Amygdala (tissue), 56 donors: ENCODE measurements at places on chromosomes 4 and X.

DNA sequence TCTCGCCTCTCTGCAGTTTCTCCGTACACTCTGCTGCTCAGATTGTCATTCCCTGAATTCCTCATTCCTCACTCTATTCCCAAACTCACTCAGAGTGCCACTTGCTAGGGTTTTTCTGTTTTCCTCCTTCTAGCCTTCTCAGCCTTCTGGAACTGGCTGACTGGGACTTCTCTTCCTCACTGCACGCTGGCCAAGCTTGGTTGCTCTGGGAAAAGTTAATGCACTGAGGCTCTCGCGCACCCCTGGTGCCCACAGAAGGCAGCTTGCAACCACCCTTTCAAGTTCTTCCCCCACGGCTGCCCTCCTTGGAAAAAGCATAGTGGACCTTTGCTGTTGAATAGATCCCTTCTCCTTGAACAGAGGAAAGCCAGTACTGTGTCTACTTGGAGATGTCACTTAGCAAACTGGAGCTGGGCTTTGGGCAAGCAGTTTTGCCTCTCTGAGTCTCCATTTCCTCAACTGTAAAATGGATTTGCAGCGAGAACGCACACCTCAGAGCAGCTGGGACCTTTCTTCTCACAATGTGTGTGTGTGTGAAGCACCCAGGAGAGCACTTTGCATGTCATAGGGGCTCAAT, 6.0 kb upstream of the CCKAR start:
- no peak for DNase-seq

DNA sequence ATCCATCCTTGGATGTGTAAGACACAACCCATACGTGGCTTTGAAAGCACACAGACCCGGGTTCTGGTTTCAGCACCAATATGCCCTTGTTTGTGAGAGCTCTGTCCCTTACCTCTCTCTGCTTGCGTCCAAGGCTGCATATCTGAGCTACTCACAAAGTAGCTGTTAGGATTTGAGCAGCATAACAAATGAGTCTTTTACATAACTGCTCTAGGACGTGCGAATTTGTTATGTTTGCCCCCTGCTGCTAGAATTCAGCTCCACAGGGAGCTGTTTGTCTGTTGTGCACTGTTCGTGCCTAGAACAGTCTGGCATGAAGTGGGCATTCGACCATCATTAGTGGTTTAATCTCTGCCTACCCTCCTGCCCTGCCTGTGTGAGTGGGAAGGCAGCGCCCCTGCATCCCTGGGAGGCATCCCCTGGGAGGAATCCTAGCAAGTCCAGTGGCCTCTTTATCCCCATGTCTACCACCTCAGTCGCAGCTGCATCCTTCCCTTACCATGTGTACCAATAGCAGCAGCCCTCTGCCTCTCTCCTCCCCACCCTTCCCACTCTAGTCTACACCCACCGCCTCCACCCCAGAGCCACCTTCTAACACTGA, 42.1 kb downstream of the SLC2A9 start:
- no peak for DNase-seq

DNA sequence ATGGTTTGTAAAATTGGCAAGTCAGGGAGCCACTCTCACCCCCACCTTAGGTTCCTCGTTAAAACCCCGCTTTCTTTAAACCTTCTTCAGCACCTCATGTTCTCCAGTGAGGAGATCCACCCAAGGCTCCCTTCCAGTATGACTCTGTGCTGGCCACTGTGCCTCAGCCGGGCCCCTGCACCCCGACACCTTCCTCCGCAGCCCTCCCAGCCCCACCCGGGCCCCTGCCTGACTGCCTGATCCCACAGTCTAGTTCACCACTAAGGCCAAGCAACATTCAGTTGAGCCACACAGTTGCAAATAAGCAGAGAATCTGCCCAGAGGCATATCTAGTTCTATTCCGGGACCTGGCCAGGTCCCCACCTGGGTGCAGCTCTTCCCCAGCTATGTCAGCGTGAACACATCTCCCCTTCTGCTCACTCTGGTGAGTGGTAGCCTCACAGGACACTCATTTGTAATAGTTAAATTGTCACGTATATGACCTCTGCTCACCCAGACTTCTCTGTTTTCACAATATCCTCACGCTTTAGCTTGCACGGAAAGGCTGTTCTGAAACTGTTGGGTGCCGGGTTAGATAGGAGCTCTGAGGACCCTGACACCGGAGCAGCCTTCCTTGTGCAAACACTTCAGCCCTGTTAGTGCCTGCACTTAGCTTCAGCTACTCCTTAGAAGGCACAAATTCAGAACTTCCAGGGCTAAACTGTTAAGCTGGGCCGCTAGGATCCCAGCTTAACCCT, 146.8 kb downstream of the DCTD start:
- DNase-seq: no peak

DNA sequence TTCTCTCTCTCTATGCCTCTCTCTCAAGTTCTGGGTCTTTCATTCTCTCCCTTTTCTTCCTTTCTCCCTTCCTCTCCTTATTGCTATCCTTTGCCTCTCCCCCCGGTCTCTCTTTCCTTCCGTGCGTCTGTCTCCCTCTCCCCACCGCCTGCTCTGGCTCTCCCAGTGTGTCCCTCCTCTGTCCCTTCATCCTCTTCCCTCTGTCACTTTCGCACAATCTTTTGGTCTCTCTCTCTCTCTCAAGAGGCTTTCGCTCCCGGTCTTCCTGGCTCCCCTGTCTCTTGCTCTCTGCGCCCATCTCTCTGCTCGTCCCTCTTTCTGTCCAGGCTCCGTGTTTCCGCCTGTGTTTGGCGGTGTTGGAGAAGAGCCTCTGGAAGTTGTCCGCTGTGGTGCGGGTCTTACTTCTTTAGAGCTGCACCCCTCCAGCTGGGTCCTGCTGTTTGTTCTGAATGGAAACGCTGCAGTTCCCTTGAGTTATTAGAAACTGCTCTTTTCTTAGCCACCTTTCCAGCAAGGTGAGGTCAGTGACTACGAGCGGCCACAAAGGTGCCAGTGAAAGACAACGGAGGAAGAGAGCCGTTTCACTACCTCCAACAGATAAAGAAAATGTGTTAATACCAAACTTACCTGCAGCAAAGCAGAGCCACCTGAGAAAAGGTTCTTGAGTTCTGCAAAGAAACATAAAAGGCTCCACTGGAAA, 1.1 kb downstream of the BMPR1B start:
- no peak for DNase-seq

- no peak for DNase-seq
Measured at GRCh38 chr4:106297245-106298035, 18.6 kb downstream of the TBCK start.

GRCh38 chrX:74408304-74408703, 13.0 kb upstream of the SLC16A2 start:
- no peak for DNase-seq

GRCh38 chrX:130851569-130851968, 51.4 kb downstream of the ENOX2 start:
- no peak for DNase-seq

GRCh38 chrX:20116087-20116576, 575 bp downstream of the MAP7D2 start:
- no peak for DNase-seq

DNA sequence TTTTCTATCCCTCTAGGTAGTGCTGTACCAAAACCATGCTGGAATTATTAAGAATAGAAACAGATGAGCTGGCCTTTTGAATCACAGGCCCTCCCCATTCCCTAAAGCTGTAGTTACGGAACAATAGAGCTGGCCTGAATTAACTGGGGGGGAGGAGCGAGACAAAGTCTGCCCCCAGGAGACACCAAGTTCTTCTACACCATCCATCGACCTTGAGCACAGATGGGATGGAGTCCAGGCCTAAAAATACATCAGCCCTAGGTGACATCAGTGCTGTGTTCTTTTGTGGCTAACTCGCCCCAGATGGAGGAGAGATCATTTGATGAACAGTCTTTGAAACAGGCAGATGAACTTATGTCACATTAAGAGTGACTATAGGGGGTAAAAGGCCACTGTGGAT, 49.6 kb downstream of the LHFPL1 start:
- DNase-seq: no peak

DNA sequence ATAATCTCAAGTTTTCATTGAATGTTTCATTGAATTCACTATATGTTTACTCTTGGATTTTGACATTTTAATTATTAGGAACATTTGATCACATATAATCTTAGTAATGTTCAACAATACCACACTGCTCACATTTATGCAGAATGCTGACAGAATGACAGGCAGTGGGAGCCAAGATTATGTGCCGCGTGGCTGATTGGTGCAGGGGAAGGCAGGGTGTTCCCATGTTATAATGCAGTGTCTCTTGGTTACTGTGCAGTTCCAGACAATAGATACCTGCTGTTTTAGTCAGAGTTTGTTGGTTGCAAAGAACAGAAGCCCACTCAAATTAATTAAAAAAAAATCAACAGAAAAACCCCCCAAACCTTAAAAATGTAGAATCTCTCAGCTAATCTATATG, 33.0 kb downstream of the FHIP1A start:
- no peak for DNase-seq

DNA sequence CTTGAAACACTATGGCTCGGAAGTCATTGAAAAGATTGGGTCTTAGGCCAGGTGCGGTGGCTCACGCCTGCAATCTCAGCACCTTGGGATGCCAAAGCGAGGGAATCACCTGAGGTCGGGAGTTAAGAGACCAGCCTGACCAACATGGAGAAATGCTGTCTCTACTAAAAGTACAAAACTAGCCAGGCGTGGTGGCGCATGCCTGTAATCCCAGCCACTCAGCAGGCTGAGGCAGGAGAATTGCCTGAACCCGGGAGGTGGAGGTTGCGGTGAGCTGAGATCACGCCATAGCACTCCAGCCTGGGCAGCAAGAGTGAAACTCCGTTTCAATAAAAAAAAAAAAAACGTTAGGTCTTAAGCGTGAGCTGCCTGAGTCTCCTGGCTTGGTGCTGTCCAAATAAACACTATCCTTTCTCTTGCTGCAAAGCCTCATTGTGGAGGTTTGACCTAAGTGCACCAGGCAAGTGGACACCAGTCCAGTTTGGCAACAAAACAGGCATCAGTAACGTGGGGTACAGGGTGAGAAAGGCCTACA, 185.9 kb downstream of the DHRSX start:
- DNase-seq: no peak

DNA sequence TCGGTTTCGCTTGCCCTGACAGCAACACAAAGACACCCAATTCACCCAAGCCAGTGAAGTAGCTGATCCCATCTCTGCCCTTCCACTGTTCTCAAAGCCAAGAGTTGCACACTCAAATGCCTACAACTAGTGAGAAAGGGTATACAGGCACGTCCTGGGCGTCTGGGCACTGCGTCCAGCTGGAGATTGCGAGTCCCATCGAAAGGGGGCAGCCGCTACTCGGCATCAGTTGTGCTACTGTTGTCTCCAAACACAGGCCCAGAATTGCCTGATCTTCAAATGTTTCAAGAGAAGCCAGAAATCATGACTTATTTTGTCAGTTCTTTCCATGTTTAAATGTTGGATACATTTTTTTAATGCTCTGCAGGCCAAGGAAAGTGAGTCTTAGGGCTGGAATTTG, 487.8 kb downstream of the BCOR start:
- DNase-seq: no peak

GRCh38 chr4:101229116-101229515, 118.2 kb downstream of the PPP3CA start:
- DNase-seq: no peak

- DNase-seq: no peak
Measured at GRCh38 chrX:110168585-110168984, 149.3 kb downstream of the AMMECR1 start.

- DNase-seq: no peak
Measured at GRCh38 chr4:6695660-6696610, 2.3 kb downstream of the S100P start.

- no peak for DNase-seq
Measured at GRCh38 chr4:78774417-78774816, 1.7 kb upstream of the BMP2K start.

DNA sequence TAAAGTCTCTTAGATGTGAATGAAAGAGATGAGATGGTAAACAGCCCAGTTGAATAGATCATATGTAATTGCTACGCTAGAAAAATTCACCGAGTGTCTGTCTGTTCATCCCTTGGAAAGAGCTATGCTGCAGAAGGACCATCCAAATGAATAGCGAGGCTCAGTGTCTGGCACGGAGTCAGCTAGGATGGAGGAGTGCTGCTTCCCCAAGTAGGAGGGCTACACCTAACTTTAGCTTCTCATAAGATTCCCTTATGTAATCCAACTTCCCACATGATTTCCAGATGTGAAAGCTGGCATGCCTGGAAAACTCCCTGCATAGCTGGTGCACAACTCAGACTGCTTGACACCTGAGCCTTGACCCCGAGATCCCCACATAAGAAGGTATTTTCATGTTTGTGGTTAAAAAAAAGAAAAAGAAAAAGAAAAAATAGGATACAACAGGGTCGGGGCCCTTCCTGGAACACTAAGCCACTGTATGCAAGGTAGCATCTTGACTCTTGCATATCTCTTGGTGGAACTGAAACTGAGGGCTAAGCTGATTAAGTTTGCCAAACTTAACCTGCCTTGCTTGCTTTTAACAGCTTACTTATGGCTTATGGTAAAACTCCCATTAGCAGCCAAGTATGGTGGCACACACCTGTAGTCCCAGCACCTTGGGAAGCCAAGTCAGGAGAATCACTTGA, 82.3 kb downstream of the FREM3 start:
- DNase-seq: no peak

GRCh38 chrX:113962343-113962742, 621.5 kb upstream of the HTR2C start:
- DNase-seq: no peak

GRCh38 chr4:81688085-81688484, 216.4 kb upstream of the RASGEF1B start:
- no peak for DNase-seq

GRCh38 chr4:85302193-85302736, 172.7 kb upstream of the ARHGAP24 start:
- no peak for DNase-seq

GRCh38 chr4:125389713-125390112, 75.0 kb downstream of the FAT4 start:
- DNase-seq: no peak

DNA sequence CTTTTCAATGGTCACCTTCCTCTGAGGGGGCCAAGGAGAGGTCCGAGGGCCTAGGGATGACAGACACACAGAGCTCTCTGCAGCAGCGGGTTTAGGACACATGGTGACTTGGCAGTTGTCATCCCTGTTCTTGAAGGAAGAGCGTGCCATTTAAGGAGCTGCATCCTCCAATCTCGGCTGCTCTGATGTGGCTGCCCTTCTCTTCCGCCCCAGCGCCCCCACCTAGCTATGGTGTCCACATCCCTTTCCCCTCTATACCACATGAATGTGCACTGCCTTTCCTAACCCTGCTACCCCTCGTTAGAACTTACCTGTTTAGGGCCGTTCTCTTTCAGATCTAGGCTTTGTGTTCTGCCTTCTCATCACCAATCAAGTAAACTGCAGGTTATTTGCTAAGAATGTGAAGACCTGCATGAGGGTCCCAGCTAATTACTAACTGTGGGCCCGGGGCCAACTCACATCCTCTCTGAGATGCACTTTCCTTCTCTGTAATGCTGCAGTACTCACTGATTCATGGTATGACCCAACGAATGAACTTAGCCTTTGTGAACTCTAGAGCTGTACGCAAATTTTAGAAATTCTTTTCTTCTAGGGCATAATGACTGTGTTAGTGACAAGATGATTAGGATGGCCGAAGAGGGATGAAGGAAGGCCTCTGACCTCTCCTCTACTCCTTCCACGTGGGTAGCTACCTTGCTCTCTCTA, 38.2 kb downstream of the CHST7 start:
- no peak for DNase-seq

GRCh38 chr4:144681806-144682205, 35.9 kb downstream of the HHIP start:
- no peak for DNase-seq
